ENCODE measurements at places on chromosomes 7 and 10.

- no peak for DNase-seq
Observed at GRCh38 chr10:78905957-78906308, 162.8 kb upstream of the ZMIZ1 start.

DNA sequence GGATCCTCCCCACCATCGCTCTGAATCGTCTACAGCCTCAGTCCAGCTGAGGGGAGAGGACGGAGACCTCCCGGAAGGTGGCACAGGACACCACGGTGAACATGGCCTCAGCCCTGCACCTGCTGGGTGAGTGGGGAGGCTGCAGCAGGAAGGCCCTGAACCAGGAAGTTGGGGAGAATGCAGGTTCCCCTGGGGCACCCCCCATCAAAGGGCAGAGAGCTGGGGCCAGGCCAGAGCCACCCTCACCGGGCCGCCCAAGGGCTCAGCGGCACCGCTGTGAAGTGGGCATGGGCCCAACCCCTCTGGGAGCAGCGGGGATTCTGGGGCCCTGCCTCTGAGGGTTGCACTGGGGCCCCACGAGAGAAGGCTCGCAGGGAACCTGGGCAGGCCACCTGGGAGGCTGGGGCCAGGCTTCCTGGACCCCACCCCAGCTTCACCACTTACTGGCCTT lies 98.7 kb downstream of the MICALL2 start:
- DNase-seq: no peak

DNA sequence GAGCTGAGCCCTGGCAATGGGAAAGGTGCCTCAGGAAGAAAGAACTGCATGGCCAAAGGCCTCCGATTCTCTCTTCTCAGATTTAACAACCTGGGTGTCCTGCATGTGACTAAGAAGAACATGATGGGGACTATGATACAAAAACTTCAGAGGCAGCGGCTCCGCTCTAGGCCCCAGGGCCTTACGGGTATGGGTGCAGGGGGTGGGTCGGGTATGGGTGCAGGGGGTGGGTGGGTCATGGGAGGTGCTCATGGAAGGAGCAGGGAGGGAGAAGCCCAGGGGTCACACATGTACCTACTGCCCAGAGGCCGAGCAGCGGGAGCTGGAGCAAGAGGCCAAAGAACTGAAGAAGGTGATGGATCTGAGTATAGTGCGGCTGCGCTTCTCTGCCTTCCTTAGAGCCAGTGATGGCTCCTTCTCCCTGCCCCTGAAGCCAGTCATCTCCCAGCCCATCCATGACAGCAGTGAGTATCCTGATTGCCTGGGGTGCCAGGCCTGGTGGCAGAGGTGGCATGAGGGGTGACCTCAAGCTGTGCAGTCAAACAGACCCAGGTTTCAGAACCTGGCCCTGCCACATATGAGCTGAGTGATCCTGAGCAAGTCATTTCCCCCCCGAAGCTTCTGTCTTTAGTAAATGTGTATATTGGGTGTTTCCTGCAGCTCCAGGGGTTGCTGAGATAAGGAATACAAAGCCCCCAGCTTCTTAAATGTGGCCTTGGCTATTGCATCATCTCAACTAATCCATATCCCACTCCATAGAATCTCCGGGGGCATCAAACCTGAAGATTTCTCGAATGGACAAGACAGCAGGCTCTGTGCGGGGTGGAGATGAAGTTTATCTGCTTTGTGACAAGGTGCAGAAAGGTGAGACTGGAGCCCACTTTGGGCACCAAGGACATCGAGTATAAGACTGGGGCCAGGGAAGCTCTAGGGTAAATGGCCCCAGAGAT lies 2.0 kb downstream of the NFKB2 start:
- DNase-seq: no peak

DNA sequence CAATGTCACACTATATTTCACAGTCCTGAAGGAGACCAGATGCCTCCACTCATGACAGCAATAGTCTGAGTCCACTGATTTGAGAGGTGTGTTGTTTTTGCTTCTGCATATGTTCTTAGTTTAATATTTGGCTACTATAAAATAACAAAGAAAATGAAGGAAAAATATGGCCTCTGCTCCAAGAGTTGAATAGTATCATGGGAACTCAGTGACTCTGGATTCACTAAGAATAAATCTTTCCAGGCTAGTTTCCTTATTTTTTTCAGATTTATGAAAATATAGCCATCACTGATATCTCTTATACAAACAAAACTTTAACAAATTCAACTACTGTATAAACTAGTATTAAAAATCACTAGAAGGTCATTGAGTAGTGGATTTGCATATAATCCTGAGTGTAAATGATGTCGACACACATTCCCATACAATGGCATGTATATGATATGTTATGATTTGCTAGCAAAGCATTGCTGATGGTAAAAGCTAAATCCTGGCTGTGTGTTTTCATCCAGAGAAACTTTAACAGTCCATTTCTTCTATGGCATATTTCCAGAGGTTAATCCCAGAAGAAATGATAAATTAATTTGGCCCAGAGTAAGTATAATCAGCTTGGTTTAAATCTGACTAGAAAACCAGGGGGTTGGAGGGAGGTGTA lies 66.0 kb upstream of the VIPR2 start:
- DNase-seq: no peak

GRCh38 chr7:7237201-7237977 lies 55.0 kb downstream of the C1GALT1 start:
- no peak for DNase-seq

DNA sequence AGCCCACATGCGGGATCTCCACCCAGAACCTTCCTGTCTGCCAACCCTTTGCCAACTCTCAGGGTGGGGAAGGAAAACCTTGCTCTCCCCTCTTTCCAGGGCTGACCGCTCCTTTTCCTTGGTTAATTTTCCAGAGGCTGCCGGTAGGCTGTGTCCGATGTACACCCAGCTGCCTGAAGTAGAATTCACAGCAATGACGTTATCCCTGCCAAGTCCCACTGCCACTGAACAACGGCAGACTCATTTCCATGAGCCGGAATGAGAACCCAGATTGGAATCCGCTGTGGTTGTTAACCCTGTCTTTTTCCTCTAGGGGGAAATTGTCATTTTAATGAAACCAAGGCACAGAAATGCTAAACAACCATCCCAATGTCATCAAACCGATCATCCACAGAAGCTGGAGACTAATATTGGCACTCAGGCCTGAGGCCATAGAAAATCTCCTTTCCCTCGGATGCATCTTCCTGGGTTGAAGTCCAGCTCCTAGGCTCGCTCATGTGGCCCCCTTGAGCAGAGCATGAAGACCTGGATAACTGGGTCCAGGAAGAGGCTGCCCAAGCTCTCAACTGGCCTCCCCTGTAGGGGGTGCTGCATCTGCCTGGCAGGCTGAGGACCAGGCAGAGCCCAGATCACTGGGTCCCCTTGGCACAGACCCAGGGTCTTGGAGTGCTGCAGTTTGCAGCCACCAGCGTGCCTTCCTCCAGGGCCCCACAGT lies 30.4 kb downstream of the KLRG2 start:
- no peak for DNase-seq

- DNase-seq: no peak
Observed at GRCh38 chr7:92681633-92682032, 91.4 kb upstream of the FAM133B start.

GRCh38 chr7:42241424-42241823 lies 4.4 kb upstream of the GLI3 start:
- no peak for DNase-seq

- no peak for DNase-seq
Observed at GRCh38 chr7:112065758-112066157, 140.4 kb downstream of the DOCK4 start.

DNA sequence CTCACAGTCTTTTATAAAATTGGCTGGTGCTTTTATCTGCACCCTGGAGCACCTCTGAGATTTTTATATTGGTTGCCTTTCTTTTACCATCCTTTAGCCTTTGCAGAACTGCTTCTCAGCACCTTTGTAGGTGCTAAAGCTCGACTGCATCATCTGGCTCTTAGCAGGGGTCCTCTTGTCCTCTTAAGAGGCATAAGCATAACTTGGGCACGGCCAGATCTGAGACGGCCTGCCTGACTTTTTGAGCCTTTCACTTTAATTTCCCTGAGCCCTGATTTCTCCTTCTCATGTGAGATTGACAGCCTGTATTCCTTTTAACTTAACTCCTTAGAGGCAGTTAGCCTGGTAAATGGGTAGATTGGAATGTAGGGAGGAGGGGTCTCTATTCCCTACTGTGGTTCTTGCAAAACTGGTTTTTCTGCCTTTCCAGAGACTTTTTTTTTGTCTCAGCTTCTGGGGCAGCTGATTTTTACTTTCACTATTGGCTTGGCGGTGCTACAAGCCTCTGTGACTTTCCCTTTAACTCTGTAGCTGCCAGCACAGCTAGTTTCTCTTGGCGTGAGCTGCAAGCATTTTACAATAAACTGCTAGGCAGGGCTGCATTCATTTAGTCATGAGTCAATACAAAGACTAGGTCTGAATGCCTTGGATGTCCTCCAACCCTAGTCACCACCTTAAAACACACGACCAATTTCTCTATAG lies 24.0 kb downstream of the ZPBP start:
- no peak for DNase-seq

DNA sequence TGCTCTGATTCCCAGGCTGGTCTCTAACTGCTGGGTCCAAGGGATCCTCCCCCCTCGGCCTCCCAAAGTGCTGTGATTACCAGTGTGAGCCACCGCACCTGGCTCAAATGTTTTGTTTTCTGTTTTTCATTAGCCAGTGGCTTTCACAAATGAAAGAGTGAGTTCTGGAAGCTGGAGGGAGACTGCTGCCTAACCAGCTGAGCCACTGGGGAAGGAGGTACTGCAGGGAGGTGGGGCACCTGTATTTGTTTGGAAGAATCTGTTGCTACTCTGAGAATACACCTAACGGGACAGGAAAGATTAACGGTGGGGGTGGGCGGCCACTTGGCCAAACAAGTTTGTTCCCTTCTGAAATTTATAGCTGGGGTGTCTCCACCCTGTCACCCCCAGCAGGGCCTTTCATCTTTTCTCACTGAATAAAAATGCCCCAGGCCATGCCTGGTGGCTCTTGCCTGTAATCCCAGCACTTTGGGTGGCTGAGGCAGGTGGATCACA lies 4.7 kb downstream of the STOX1 start:
- no peak for DNase-seq

DNA sequence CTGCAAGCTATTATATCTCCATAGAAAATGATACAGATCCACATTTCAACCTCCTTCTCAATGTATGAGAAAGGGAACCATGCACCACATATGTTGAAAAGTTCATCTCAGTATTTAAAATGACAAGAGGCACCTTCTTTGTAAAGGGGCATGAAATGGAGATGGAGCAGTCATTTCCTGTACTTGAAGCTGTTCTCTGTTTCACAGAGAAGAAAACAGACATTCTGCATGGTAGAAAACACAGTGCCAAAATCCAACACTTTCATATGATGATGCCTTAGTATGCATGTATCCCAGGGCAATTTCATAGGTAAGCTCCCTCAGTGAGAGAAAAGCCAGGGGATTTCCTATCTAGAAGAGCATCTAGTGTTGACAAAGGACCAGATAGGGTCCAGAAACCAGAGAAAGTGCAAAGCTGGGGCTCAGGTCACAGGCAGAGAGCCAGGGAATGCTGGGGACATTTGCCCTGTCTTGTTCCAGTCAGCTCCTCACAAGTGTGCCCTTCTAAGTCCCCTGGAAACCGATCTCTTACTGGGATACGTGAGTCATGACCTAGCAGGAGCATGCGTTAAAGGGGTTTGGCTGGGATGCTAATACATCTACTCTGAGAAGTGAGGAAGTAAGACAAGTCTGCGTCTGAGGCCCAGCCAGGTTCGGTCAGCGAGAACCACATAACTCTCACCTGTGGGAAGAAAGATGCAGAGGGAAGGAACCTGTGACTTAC lies 118.7 kb downstream of the ICA1 start:
- DNase-seq: no peak

DNA sequence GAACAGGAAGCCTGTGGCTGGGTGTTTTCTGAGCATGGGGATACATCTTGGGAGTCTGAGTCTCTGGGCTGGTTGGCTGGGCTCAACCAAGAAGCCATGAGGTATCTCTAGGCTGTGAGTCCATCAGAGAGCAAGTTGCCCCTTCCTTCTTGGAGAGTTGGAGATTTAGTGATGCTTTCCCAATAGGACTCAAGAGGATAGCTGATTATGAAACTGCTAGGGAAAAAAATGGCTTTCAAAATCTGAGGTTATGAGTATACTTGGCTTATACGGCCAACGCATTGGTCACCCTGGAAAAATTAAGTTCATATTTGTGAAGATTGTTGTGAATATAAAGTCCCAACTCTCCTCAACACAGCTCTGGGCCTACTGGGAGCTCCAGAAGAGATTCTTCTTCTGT lies 162.7 kb upstream of the KMT2E start:
- DNase-seq: no peak

GRCh38 chr10:22271786-22272185 lies 44.4 kb upstream of the COMMD3 start:
- DNase-seq: no peak

GRCh38 chr10:6833458-6834011 lies 253.5 kb upstream of the PRKCQ start:
- no peak for DNase-seq

- no peak for DNase-seq
Observed at GRCh38 chr10:11473128-11473760, 138.2 kb downstream of the USP6NL start.

DNA sequence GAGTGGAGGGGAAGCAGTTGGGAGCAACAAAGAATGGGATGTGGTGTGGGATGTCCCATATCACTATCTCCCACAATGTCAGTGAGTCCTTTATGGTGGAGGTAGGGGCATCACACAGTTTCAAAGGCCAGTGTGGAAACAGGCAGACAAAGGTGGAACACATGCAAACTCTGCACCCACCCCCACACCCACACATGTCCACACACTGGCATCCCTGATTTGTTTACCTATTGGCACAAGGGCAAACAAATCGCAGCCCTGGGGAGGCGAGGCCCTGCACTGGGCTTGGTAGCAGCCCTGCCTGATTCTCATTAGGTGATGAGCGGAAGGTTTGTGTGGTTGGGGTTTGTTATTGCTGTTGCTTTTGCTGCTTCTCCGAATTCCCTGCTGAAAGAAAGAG lies 243.3 kb downstream of the GRID1 start:
- no peak for DNase-seq

DNA sequence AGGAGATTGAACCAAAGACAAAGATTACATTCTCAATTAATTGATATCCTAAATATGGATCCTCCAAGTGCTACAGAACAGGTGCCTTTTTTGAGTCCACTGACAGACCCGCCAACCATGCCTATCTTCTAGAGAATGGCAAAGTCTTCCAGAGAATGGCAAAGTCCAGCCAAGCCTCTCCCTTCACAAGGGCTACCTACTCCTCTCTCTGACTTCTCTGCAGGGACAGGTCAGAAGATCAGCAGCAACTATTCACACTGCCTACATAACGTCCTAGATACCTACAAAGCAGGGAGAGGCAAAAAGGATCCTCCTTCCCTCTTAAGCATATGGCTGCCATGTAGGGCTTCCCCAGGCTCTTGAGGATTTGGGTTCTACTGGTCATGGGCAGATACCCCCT lies 12.4 kb downstream of the UBE2H start:
- no peak for DNase-seq

GRCh38 chr10:95214369-95214768 lies 20.3 kb downstream of the ACSM6 start:
- no peak for DNase-seq

DNA sequence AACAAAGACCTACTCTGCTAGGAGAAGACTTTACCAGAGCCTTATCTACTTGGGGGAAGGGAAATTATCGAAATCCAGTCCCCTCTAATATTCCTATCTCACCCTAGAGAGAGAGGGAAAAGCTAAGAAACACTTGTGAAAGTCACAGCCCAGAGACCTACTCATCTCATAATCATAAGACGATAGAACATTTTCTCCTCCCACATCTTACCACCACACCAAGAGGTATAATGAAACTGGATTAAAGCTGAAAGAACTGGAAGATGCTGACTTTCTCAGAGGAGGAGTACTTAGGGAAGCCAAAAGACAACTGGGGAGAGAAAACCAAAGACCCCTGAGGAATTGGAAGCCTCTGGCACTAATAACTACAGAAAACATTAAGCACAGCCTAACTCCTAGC lies 10.8 kb upstream of the CPA5 start:
- DNase-seq: no peak

- DNase-seq: no peak
Observed at GRCh38 chr10:94440096-94440495, 37.8 kb downstream of the TBC1D12 start.

All from neuronal stem cell (in vitro differentiated cells).